ENCODE measurements at places on chromosomes 5 and 9.

DNA sequence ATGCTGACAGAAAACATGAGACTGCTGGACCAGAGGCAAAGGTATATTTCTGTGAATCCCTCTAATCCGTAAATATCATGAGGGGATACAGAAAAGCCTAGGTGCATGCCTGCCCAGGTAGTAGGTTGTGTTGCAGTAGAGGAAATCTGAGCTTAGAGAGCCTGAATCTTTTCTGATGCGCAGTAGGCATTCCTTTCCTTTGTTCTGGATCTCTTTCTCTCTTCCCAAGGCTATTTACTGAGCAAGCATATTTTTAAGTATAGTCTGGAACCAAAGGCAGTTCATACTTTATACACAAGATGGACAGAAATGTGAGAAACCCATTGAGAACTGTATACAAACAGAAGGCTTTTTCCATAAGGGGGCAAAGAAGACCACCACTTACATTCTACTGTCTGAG, 359.3 kb downstream of the TMEM161B start:
- no peak for DNase-seq

DNA sequence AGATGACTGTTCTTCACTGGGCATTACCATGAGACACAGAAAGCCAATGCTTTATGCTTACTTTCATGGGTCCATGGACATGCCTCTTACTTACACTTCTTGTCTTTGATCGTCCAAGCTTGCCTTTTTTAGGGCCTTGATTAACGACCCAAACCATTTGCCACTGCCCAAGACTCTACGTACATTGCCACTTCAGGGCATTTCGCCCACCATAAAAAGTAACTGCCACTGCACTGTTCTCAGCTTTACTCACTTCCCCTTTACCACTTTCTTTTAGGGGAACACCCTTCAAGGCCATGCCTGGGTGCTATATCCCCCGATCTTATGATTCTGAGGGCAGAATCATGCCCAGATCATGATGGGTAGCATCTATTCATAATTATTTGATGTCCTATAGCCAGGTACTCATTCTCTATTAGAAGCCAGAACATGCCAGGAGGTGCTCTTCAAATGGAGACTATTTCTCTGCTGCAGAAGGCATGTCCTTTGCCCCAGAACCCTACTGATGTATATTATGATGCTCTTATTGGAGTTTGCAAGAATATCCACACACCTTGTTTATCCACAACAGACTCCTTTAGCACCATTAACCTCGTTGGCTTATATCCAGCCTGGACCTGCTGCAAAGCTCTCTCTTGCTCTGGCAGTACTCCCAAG, 64.1 kb upstream of the RAD23B start:
- DNase-seq: no peak

GRCh38 chr9:89849096-89849495, 244.3 kb downstream of the GADD45G start:
- no peak for DNase-seq

- DNase-seq: no peak
These were observed 10.4 kb downstream of the ENHO start for GRCh38 chr9:34512131-34513078.

DNA sequence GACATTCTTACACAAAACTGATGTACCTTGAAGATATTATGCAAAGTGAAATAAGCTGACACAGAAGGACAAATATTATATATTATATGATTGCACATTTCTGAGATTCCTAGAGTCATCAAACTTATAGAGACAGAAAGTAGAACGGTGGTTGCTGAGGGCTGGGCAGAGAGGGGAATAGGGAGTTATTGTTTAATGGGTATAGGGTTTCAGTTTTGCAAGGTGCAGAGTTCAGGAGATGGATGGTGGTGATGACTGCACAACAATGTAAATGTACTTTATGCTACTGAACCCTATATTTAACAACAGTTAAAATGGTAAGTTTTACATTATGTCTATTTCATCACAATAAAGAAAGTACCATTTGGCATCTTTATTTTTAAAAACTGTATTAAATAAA, 315.8 kb upstream of the POU5F2 start:
- DNase-seq: no peak

DNA sequence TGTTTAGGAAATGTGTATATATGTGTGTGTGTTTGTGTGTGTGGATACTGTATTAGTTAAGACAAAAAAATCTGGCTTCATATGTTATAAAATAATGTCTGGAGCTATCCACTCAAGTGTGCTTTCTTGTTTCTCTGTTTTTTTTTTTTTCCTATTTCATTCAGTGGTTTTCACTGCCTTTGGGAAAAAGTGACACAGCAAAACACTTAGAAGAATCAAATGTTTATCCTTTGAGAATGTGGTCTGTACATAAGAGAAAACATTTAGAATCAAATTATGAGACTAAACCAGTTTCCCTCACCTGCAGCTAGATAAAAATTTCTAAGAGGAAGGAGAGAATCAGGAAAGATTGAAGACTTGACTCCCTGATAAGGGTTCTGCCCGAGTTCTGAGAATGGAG, 8.1 kb downstream of the TMC1 start:
- DNase-seq: no peak

DNA sequence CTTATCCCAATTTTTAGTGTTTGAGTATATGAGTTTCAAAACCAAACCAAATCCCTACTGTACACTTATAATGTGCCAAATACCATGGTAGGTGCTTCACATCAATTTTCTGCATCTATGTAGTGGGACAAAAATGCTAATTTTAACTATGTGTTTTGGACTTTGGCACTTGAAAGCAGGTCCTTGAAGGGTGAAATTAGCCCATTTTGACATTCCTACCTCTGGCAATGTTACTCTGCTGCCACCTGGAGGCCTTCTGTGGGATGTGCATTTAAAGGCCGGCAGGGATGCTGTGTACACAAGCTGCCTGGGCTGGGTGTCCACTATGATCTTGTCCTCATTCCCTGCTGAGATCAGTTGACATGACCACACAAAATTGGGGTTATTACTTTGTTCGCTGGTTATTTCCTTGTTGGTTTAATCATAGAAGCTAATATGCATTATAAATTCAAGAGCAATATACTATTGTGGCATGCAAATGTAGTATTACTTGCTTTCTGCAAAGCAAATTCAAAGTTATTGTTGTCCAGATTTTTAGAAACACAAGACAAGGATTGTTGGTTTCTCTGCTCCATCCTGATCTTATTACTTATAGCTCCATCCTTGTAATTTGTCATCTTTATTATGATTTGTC, 166.8 kb downstream of the ARHGEF28 start:
- DNase-seq: peak; percentile 4

DNA sequence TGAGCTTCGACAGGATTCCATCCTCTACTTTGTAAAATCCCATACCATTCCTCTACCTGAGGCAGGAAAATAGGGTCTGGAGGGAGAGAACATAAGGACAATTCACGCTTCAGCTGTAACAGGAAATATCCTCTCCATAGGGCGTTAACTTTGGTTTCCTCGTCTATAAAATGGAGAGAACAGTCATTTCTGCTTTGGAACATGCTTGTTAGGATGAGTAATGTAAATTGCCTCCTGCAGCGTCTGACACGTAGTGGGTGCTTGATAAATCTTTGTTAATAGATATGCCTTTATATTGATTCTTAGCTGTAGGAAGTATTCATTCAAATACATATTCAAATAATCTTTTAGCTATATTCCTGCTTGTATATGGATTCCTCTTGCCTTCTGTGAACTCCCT, 711 bp upstream of the SUB1 start:
- no peak for DNase-seq

DNA sequence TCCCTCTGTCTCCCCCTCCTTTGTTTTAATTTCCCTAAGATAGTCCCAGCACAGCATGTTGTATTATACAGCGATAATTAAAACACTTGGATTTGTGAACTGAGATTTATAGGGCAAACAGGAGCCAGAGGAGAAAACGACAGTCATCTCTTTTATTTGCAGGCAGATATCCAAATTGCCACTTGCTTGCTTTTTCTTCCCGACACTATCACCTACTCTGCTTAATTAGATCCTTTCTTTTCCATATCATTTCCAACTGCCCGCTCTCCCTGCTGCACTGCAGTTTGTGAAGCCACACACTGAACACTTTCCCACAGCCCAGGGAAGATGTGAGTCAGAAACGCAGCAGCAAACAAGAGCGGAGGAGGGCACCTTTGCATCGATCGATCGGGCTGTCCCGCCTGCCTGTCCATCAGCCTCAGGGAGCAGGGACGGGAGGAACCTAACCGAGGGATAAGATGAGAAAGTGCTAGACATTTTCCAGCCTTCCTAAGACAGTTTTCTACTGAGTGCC, 35.8 kb upstream of the SPRY4 start:
- DNase-seq: no peak

DNA sequence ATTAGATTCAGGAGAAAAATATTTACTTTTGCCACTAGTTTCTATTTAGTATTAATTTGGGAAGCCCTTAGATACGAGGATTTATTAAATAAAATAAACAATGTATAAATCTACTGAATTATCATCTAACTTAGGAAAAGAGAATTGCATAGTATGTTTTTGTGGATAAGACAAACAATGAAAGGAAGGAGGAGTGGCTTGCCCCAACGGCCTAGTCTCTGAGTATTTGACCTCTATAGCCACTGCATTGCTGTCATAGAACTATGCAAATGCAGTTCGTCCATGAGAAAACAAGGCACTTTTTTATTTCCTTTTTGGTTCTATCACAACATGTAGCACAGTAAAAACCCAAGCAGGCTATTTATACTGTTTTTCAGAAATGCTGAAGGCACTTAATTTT, 321.2 kb upstream of the CCNH start:
- no peak for DNase-seq

- no peak for DNase-seq
These were observed 87.5 kb upstream of the RANBP3L start for GRCh38 chr5:36389245-36389644.

DNA sequence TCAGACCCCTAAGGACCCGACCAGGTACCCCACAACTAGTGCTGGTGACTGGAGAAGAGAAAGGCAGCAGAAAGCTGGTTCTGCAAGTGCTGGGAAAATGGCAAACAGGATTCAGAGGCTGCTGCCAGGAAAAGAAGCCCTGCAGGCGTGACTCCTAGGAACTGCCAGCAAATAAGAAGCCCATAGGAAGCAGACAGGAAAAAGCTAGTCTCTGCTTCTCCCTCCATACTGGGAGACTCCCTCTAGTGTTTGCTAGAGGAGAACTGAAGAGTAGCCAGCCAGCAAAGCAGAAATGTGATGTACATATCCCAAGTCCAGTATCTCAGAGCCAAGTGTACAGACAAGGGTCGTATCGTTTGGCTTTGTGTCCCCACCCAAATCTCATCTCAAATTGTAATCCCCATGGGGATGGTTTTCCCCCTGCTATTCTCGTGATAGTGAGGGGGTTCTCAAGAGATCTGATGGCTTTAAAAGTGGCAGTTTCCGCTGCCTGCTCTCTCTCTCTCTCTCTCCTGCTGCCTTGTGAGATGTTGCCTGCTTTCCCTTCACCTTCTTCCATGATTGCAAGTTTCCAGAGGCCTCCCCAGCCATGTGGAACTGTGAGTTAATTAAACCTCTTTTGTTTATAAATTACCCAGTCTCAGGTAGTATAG, 38.1 kb upstream of the TUSC1 start:
- DNase-seq: no peak

GRCh38 chr9:1236061-1236460, 185.9 kb downstream of the DMRT2 start:
- DNase-seq: no peak

GRCh38 chr5:118653183-118653582, 335.2 kb downstream of the DTWD2 start:
- no peak for DNase-seq

DNA sequence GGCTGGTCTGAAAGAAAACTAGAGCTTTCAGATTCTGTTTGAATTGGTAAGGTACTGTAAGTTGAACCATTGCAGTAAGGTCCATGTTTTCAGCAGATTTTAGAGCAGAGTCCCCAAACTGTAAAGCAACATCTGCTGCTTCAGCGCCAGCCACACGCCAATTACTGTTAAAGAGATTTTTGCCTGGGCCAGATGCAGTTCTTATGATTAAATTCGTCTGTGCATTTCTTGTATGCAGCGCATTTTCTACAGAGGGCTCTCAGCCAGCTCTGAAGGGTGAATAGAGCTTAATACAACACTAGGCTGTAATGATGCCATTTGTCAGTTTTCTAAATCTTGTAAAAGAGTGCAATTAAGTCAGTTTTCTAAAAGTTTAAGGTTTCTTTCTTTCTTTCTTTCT, 246.3 kb downstream of the COX7C start:
- no peak for DNase-seq

DNA sequence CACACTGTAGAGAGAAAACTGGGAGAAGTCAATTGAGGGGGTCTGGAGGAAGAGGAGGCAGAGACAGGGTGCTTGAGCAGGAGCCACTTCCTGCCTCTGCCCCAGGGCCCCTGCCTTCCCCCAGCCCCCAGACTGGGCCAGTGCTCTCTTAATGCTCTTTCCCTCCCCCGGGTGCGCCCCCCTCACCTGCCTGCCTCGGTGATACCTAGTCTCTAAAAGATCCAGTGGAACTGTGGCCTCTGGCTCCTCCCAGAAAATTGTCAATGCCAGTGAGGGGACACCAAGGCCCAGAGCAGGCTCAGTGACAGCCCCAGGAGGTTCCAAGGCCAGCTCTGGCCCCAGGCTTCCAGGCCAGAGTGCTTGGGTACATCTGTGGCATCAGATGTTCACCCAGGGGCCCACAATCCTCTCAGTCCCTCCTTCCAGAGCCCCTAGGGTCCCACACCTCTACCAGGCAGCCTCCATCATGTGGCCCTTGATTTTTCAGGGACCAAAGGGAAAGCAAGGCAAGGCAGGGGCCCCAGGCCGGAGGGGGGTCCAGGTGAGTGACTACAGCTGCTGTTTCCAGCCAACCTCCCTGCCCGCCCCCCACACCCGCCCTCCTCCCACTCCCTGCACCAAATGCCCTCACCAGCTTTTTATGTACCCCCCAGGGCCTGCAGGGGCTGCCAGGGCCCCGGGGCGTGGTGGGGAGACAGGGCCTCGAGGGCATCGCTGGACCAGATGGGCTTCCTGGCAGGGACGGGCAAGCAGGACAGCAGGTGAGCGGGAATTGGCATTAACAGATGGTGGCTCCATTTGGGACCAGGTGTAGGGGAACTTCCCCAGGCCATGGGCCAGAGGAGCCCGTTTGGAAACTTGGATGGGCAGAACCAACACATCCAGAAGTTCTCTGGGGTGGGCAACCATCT, 33.1 kb upstream of the ORM1 start:
- no peak for DNase-seq

DNA sequence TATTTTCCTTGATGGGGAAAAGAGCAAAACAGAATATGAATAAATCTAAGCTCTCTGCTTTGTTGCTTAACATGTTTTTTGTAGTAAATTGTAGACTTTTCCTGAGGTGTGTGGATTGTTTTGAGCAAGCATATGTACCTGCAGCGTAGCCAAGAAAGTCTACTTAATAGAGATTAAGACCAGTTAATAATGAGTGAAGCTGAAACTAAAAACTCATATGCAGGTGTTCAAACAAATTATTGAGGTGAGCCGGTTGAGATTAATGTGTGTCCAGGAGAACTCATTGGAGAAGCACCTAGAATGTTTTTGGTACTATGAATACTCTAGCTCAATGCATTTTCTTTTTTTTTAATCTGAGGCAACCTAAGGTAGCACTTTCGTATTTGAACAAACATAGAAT, 49.2 kb downstream of the COX7C start:
- DNase-seq: no peak

All from stimulated activated CD4-positive, alpha-beta T cell treated with anti-CD3 and anti-CD28 coated beads, Interleukin-15, amount 100 ng/mL, for 1 hour (primary cell).